Eye (tissue), 1 donor: ENCODE measurements at places on chromosomes 2 and 18.

GRCh38 chr2:99772591-99773331 lies 282.9 kb upstream of the REV1 start:
- DNase-seq = no peak

GRCh38 chr2:45026924-45027450 lies 17.7 kb upstream of the SIX2 start:
- no peak for DNase-seq

DNA sequence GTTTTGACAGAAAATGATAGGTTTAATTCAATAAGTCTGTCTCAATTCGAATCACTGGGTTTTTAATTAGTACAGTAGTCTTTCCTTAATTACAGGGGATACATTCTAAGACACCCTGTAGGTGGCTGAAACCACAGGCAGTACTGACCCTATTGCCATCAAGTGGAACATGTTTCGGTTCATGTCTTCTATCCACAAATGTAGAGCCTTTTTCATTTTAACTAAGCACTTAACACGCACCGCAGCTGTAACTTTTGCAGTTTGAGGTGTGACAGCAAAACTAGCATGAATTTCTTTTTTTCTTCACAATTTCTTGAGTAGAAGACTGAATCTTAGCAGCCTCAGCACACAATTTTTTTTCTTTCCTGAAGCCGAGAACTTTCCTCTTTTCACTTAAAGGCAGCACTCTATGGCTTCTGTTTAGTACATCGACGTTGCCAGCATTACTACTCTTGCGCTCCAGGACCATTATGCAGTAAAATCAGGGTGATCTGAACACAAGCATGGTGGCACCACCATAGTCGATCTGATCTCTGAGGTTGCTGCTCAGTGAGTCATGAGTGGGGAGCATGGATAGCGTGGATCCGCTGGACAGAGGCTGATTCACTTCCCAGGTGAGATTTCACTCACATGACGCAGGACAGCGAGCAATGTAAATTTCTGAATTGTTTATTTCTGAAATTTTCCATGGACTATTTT lies 805.1 kb downstream of the RNF144A start:
- no peak for DNase-seq

- DNase-seq = peak; percentile 84
Measured at GRCh38 chr2:150122871-150123613, 364.4 kb downstream of the RND3 start.

GRCh38 chr2:240589375-240589774 lies 2.8 kb downstream of the CAPN10 start:
- DNase-seq = no peak

- DNase-seq = no peak
Measured at GRCh38 chr2:78162202-78162601, 640.0 kb upstream of the LRRTM4 start.

- DNase-seq = no peak
Measured at GRCh38 chr2:68167186-68167585, 9.5 kb downstream of the PNO1 start.

DNA sequence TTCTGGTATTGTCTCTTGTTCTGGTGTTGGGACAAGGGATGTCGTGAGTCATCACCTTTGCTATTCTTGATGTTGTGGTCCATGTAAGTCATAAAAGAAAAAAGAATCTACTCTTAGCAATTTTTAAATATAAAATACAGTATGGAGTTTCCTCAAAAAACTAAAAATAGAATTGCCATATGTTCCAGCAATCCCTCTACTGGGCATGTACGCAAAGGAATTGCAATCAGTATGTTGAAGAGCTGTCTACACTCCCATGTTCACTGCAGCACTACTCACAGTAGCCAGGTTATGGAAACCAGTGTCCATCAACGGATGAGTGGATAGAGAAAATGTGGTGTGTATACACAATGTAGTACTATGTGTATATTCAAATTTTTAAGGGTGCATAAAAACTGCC lies 10.9 kb upstream of the GNAL start:
- DNase-seq = no peak

GRCh38 chr2:39188960-39189494 lies 54.7 kb downstream of the CDKL4 start:
- DNase-seq = no peak

GRCh38 chr2:190216829-190217228 lies 102.8 kb downstream of the HIBCH start:
- DNase-seq = peak; percentile 11

- DNase-seq = no peak
Measured at GRCh38 chr2:96773922-96774321, 13.2 kb downstream of the CNNM4 start.

- DNase-seq = no peak
Measured at GRCh38 chr2:25320077-25320476, 21.6 kb downstream of the DNMT3A start.

DNA sequence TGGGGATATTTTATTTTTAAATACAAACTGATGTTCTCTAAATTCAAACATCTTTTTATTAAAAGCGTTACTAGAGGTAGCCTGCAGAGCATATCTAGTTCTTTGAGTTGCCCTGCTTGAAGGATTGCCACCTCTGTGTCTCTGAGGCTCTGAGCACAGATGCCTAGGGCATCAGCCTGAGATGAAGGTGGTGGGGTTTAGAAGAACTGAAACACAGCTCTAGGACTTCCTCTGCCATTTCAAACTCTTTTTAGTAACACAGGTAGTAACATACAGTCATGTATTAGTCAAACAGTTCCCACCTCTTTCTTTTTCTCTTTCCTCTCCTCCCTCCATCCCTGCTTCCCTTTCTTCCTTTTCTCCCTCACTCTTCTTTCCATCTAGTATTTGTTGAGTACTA lies 57.6 kb downstream of the TTC21B start:
- DNase-seq = no peak

GRCh38 chr2:37449761-37450296 lies 105.4 kb downstream of the QPCT start:
- DNase-seq = peak; percentile 35

DNA sequence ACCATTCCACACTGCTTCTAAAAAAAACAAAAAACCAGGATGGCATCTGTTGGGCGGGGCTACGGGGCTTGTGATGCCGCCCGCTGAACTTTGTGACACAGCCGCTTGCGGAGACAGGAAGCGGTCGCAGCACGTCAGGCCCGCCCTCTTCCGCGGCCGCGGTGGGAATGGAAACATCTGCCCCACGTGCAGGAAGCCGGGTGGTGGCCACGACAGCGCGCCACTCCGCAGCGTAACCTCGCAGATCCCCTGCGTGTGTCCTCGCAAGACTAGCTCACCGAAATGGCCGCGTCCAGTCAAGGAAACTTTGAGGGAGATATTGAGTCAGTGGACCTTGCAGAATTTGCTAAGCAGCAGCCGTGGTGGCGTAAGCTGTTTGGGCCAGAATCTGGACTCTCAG lies 168.5 kb downstream of the SUCLG1 start:
- no peak for DNase-seq

- no peak for DNase-seq
Measured at GRCh38 chr2:59932341-59932740, 621.1 kb downstream of the BCL11A start.

- DNase-seq = no peak
Measured at GRCh38 chr2:20453087-20453486, 6.2 kb downstream of the RHOB start.

DNA sequence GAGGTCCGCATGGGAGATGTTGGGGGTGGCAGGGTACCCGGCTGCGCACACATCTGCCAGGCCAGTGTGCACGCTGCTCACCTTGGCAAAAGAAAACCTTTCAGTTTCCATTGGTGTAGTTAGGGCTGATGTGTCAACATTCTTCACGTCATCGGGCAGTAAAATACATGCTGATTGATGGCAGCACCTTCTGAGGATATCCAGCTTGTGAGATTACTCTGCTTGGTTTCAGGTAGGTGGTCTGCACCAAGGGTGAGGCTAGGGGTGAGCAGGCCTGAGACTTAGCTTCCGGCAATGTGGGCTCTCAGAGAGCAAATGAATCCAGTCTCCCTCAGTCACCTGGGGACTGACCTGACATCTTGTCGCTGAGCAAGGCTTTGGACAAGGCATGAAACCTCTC lies 19.3 kb upstream of the ACKR3 start:
- DNase-seq = no peak

DNA sequence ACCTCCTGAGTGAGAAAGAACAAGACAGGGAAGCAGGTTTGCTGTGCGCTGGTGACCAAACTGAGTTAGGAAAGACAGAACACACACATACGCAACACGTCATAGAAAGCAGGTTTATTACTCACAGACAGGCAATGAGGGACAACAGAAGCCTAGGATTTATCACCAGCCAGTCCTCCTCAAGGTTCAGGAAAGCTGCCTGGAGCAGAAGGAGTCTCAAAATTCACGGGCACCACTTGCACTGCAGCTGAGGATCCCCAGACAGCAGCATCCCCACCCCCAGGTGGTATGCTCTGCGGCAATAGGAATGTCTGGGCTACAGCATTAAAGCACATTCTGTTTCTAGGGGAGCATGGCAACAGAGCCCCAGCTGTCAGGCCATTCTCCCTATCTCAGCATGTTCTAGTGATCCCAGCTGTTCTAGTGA lies 284.4 kb upstream of the RGPD4 start:
- DNase-seq = peak; percentile 40

GRCh38 chr2:221480163-221480562 lies 91.9 kb downstream of the EPHA4 start:
- DNase-seq = no peak

DNA sequence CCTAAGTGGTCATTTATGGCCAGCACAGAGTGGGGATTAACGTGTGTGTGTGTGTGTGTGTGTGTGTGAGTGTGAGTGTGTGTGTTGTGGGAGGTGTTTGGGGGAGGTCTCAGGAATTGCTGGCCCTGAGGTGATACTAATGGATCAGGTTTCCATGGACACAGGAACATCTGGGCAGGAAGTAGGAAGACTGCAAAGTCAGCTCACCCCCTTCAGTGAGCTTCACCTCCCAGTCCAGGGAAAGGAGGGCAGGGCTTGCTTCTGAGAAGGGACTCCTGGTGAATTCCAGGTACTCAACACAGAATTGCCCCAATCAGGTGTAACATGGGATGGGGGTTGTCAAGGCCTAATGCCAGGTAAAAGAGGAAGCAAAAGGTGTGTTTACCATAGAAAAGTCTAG lies 30.3 kb upstream of the IL1R1 start:
- no peak for DNase-seq

- DNase-seq = peak; percentile 57
Measured at GRCh38 chr2:56754627-56755026, 570.8 kb downstream of the CCDC85A start.

- peak; percentile 90 for DNase-seq
Measured at GRCh38 chr2:217622205-217623060, 380.4 kb downstream of the TNS1 start.

GRCh38 chr2:28810384-28811285 lies at the start of gene SPDYA:
SPDYA (plus strand) TSS chr2:28810834; CDS start chr2:28816015, 5,181 bp downstream.
- DNase-seq = peak; percentile 89

GRCh38 chr18:27130065-27130630 lies 55.0 kb downstream of the CHST9 start:
- DNase-seq = no peak

- no peak for DNase-seq
Measured at GRCh38 chr2:150027164-150027563, 439.6 kb upstream of the MMADHC start.

- DNase-seq = no peak
Measured at GRCh38 chr2:17583166-17583565, 42.7 kb downstream of the VSNL1 start.
